CD4-positive, alpha-beta memory T cell (primary cell): ENCODE measurements at places on chromosomes 11 and 22. TPM values are rescaled to one million over a fixed set of nuclear protein-coding genes. Genes with fewer than 3 reads are reported as not detected.

Gene CDK2AP2
- polyA plus RNA-seq = 152 TPM

Gene FOLR2
- not detected for polyA plus RNA-seq

Gene LIPT2
- polyA plus RNA-seq = 19.6 TPM

Gene OR8J3
- polyA plus RNA-seq = not detected

GRCh38 chr11:6927030-6927617 is 898 bp downstream of the ZNF215 start:
- H3K27me3 ChIP-seq = peaks cover 18% of the 10 kb centered on the region
- peak overlapping the region; percentile 13 for H3K4me3 ChIP-seq
- DNase-seq = no peak
- H3K27ac ChIP-seq = no peak overlapping the region

GRCh38 chr11:32069361-32070058 is 21.4 kb upstream of the RCN1 start:
- peaks cover 4% of the 10 kb centered on the region for H3K27me3 ChIP-seq
- no peak overlapping the region for H3K4me3 ChIP-seq
- H3K36me3 ChIP-seq = no peaks in the 10 kb centered on the region

DNA sequence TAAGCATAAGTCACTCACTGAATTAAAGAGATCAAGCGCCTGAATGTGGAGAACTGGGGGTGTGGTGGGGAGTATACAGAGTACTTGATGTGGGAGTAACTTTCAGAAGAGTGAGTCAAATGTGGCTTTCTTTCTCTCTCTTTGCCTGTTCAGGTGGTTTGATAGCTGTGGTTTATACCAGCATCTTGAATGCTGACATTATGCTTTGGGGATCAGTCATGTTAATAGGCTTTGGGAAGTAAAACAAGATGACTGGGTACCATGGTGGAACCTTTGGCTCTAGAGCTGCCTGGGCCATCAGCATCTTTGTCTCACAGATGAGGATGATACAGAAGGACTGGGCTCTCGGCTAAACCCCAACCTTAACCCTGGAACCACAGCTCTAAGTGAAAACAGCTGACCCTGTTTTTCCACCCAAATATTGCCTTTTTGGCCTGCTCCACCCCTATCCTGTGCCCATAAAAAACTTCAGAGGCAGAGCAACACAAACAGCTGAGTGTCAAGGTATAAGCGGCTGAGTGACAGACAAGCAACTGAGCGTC is 58.2 kb upstream of the GNAZ start:
- no peaks in the 10 kb centered on the region for H3K36me3 ChIP-seq
- H3K4me3 ChIP-seq = no peak overlapping the region
- H3K27ac ChIP-seq = no peak overlapping the region
- DNase-seq = peak; percentile 6
- H3K27me3 ChIP-seq = no peaks in the 10 kb centered on the region

DNA sequence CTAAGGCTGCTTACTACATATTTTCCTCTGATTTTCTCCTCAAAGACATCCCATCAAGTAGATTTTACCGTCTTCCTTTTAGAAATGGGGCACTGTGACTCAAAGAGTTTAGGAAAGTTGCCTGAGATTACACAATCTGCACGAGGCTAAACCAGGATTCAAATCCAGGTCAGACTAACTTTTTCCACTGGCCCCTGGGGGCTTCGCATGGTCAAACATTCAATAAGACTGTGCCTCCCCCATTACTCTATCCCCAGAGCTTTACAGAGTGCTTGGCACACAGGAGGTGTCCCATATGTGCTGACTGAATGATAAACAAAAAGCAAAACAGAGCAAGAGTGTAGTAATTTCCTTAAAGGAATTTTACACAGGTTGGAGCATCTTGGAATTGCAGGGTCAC is 118.1 kb upstream of the TEAD1 start:
- no peaks in the 10 kb centered on the region for H3K4me1 ChIP-seq
- DNase-seq = no peak
- H3K36me3 ChIP-seq = no peaks in the 10 kb centered on the region
- no peak overlapping the region for H3K27ac ChIP-seq
- no peak overlapping the region for H3K4me3 ChIP-seq

DNA sequence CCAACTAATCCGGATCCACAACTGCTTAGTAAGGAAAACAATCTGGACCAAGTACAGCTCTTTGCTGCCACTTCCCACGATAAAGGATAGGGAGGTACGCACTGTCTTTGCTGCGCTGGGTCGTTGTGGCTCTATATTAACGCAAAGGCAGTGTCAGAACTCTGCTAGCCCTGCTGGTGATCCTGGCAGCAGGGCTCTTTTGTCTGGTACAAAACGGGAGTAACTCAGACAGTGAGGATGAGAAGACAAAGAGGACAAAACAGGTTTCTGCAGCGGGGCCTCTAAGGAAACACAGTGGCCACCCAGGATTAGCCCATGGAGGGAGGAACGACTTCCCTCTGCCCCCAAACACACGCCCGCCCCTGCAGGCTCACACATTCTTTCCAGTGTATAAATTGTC is 26.1 kb downstream of the GAL start:
- no peaks in the 10 kb centered on the region for H3K27me3 ChIP-seq
- H3K36me3 ChIP-seq = no peaks in the 10 kb centered on the region
- no peak overlapping the region for H3K4me3 ChIP-seq
- H3K4me1 ChIP-seq = no peaks in the 10 kb centered on the region
- no peak for DNase-seq
- H3K27ac ChIP-seq = no peak overlapping the region

- peaks cover 29% of the 10 kb centered on the region for H3K4me1 ChIP-seq
- H3K36me3 ChIP-seq = peaks cover 5% of the 10 kb centered on the region
- H3K27me3 ChIP-seq = no peaks in the 10 kb centered on the region
- peak overlapping the region; percentile 34 for H3K27ac ChIP-seq
These were observed 171.3 kb downstream of the BRD1 start for GRCh38 chr22:49656291-49656851.

DNA sequence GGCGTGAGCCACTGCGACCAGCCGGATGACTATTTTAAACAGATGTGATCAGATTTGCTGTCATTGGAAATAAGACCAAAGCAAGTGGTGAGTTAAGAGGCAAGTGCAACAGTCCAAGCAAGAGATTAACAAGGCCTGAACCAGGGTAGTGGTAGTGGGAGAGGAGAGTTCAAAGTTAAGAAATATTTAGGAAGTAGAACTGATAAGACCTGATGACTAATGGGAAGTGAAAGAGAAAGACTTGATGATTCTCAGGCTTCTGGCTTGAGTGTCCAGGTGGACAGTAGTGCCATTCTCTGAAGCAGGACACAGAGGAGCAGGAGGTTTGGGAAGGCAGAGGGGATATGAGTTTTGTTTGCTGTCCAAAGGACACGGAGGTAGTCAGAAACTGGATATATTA is 7.2 kb downstream of the NDUFC2 start:
- H3K36me3 ChIP-seq = peaks cover 41% of the 10 kb centered on the region
- no peak for DNase-seq
- H3K27ac ChIP-seq = no peak overlapping the region
- H3K4me1 ChIP-seq = peaks cover 29% of the 10 kb centered on the region

- no peak overlapping the region for H3K27ac ChIP-seq
- no peak overlapping the region for H3K4me3 ChIP-seq
- no peaks in the 10 kb centered on the region for H3K36me3 ChIP-seq
- H3K4me1 ChIP-seq = no peaks in the 10 kb centered on the region
- no peaks in the 10 kb centered on the region for H3K27me3 ChIP-seq
These were observed 7.8 kb upstream of the ACCS start for GRCh38 chr11:44058275-44058674.

GRCh38 chr11:75632450-75632849 is 36.4 kb downstream of the MAP6 start:
- H3K4me1 ChIP-seq = no peaks in the 10 kb centered on the region
- H3K4me3 ChIP-seq = no peak overlapping the region

DNA sequence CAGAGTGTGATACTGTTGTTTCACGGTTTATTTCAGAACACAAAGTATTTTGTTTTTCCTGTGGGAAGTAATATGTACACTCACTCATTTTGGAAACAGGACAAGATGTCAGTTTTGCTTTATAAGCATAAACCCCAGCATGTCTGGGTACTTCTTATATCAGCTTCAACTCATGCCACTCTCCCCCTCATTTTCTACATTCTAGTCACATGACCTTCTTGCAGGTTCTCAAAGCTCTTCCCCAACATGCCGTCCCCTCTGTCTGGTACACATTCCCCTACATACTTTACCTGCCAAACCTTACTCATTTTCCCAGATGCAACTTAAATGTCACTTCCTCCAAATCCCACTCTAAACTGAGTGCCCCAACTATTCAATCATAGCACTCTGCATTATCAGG is 1.6 kb upstream of the CTR9 start:
- no peak for DNase-seq
- H3K27ac ChIP-seq = no peak overlapping the region
- H3K4me1 ChIP-seq = peaks cover 38% of the 10 kb centered on the region
- H3K27me3 ChIP-seq = no peaks in the 10 kb centered on the region
- no peak overlapping the region for H3K4me3 ChIP-seq

GRCh38 chr11:17796154-17796553 is 61.6 kb downstream of the KCNC1 start:
- no peaks in the 10 kb centered on the region for H3K27me3 ChIP-seq
- no peak overlapping the region for H3K27ac ChIP-seq
- H3K4me3 ChIP-seq = no peak overlapping the region
- no peak for DNase-seq
- no peaks in the 10 kb centered on the region for H3K4me1 ChIP-seq
- no peaks in the 10 kb centered on the region for H3K36me3 ChIP-seq

GRCh38 chr22:38080850-38081635 is 2.9 kb downstream of the SLC16A8 start:
- peaks cover 14% of the 10 kb centered on the region for H3K4me1 ChIP-seq
- no peaks in the 10 kb centered on the region for H3K36me3 ChIP-seq
- H3K27me3 ChIP-seq = peaks cover 14% of the 10 kb centered on the region
- no peak overlapping the region for H3K4me3 ChIP-seq
- H3K27ac ChIP-seq = no peak overlapping the region

DNA sequence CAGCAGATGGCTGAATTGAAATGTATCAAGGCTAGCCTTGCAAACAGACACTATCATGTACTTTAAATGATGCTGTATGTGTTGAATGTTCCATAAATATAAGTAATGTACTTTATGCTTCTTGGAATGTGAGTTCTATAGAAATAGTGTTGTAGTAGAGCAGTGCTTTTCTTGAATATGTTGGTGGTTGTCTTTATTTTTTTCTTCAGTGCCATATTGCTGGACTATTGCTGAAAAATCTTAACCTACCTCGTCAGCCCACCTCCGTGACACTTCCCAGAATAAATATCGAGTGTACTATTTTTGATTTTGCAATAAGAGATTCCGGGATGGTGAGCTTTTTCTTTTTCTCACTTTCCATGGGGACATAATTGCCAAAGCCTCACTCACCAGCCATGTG is 153.9 kb downstream of the NAV2 start:
- H3K36me3 ChIP-seq = no peaks in the 10 kb centered on the region
- no peak overlapping the region for H3K27ac ChIP-seq
- no peaks in the 10 kb centered on the region for H3K4me1 ChIP-seq
- no peak overlapping the region for H3K4me3 ChIP-seq

GRCh38 chr11:132610216-132610615 is 922.1 kb downstream of the OPCML start:
- H3K36me3 ChIP-seq = no peaks in the 10 kb centered on the region
- H3K27ac ChIP-seq = no peak overlapping the region
- H3K4me3 ChIP-seq = no peak overlapping the region
- no peaks in the 10 kb centered on the region for H3K4me1 ChIP-seq
